ENCODE measurements at places on chromosomes 7 and 10.

- peak; percentile 91 for DNase-seq
Observed at GRCh38 chr10:119080521-119081259, at the start of gene EIF3A. Gene EIF3A (minus strand): TSS chr10:119080817. CDS start chr10:119080676, 141 bp downstream.

DNA sequence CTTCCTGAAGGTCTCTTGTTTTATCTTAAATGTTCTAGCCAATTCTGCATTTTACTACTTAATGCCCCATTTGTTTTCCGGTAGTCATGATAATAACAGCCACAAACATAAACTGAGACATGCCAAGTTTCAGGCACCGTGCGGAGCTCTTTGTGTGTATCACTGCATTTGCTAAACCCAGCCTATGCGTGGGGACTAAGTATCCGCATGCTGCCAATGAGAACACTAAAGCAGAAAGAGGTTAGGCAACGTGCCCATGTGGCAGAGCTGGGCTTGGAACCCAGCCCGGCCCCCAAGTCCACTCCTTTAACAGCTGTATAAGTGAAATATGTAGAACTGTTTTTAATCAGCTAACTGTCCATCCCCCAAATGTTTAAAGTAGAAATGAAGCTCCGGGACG, 54.1 kb downstream of the SLIT1 start:
- no peak for DNase-seq

DNA sequence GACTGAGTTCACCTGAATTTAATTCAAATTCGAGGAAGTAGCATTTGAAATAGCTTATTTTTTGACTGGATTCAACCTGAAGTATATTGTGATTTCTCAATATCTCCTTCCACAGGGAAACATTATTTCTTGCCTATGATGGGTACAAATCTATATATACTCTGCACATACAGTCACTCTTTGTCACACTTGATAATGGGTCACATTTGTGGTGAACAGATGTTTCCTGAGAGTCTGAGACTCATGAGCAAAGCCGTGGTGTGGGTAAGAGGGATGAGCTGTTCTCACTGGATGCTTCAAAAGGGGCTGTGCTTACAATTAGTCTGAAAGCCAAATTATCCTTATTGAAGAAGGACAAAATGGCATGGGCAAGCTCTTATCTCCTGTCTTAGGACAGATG, 18.0 kb upstream of the TBXAS1 start:
- DNase-seq, result no peak

GRCh38 chr7:9719303-9719702, 1254.4 kb upstream of the PHF14 start:
- DNase-seq, result no peak

DNA sequence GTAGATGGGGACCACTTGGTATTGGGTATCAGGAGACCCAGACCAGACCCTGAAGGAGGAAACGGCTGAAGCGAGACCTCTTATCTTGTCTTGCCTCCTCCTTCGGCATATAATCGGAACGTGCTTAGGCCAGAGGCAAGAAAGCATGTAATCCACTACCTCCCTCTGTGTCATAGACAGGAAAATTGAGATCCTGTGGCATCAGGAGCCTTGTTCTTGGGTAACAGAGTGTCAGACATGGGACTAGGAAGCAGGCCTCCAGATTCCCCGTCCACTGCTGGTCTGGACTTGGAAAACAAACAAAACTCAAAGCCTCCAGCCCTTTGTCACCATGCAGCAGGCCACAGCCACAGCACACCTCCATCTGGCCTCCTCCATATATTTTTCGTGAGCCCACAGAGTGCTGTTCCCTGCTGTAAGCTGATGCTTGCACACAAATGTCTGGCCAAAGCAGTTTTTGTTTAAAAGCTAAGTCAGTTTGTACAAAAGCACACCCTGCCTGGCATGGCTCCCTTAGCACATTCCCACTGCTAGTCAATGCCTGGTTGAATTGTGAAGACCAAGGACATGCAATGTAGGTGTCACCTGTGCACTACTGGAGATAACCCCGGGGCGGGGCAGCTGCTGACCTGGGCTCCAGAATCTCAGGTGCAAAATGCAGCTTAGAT, 510.9 kb downstream of the RPS24 start:
- DNase-seq, result no peak

GRCh38 chr7:129517931-129518330, 15.6 kb downstream of the SMKR1 start:
- no peak for DNase-seq

DNA sequence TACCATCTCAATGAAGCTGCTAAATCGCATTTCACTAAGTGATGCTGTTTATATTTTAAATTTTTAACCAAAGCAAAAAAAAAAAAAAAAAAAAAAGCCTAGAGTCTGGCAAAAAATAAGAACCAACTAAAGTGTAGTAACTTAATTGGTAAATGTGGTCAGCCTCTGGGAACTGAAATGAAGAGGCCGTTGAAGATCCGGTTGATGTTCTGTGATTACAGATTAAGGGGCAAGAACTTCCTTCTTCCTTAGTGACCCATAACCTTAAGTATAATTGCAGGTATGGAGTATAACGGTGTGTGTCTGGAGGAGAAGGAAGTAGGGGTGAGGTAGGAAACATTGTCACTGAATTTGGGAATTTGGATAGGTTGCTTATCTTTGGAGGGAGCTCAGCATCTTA, 7.7 kb upstream of the SRGN start:
- DNase-seq, result no peak

- no peak for DNase-seq
Observed at GRCh38 chr7:46156853-46157252, 235.8 kb upstream of the IGFBP3 start.

DNA sequence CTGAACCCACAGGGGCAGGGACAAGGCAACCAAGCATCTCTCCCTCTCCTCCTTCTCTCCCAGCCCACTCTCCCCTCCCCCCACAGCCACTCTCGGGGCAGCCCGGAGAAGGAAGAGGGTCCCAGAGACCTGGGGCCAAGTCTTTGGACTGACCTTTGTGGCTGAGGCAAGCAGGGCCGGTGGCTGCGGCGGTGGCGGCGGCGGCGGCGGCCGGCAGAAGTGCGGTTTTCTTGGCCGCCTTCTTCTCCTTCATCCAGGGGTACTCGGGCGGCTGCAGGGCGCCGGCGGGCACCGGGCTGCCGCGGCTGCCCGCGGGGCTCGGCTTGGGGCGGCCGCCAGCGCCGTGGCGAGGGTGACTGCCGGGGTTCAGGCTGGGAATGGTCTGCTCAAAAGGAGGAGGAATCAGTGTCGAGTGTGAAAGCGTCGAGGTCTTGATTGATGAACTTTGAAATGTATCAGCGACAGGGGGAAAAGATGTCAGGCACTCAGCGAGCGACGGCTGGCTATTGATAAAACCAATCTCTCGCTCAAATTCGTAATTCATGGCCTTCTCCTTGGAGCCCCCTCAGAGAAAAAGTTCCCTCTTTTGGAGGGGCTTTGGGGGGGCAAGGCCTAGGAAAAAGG, 414 bp downstream of the HOXA2 start:
- no peak for DNase-seq

DNA sequence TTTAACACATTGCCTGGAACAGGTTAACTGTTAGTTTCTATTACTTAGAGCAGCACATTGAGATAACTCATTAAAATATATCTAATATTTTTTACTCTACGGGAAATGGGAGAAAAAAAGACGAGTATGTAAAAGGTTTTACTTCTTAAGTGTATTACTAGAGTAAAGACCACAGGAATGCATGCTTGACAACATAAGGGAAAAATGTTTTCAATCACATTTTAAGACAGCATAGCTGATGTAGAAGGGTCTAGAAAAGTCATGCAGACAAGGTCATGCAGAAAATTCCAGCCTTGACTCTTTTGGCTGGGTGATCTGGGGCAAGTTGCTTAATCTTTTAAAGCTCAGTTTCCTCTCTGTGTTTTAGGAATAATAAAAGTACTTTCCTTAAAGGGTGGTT, 806.2 kb downstream of the CNTNAP2 start:
- DNase-seq, result no peak

DNA sequence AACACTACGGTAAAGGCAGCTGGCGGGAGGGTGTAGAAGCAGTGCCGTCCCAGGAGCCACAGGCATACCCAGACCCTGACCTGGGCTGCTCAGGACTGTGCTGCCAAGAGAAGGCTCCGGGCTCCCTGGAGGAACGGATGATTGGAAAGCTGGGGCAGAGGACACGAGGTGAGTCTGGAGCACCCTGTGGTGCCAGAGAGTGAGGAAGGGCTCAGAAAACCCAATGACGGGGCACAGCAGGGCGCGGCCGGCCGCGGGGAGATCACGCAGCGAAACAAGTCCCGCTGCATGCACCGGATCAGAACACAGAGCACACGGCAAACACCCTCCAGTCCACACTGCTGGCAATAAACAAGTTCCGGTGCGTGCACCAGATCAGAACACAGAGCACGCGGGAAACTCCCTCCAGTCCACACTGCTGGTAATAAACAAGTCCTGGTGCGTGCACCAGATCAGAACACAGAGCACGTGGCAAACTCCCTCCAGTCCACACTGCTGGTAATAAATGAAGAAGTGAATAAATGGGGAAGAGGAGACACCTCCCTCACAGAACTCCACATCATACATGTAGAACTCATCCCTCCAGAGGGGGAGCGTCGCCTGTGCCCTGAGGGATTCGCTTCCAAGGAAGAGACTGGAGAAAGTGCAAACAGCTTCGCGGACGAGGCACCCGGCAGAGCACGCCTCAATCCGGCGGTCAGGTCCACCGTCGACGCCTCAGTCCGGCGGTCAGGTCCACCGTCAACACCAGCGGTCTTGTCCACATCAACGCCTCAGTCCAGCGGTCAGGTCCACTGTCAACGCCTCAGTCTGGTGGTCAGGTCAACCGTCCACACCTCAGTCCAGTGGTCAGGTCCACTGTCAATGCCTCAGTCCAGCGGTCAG, 265.0 kb downstream of the MAD1L1 start:
- DNase-seq, result no peak

DNA sequence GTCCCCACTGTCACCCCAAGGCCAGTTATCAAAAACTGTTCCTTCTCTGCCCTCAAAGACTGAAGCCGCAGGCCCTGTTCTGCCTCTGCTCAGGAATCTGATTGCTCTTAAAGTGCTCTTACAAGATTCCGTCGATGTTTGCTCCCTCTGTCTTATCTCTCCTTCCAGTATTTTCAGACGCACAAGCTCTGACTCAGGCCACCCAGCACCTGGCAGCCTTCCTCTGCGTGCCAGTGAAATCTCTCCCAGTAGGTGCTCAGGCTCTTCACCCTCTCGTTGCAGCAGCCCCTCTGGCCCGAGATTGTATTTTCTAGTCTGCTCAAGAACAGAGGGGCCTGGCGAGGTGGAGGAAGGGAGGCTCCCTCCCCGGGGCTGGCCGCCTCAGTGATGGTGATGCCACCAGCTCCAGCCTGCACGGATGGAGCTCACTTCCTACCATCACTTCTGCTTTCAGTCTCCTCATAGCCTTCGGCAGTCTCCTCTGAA, 276.2 kb downstream of the USP6NL start:
- DNase-seq, result no peak

DNA sequence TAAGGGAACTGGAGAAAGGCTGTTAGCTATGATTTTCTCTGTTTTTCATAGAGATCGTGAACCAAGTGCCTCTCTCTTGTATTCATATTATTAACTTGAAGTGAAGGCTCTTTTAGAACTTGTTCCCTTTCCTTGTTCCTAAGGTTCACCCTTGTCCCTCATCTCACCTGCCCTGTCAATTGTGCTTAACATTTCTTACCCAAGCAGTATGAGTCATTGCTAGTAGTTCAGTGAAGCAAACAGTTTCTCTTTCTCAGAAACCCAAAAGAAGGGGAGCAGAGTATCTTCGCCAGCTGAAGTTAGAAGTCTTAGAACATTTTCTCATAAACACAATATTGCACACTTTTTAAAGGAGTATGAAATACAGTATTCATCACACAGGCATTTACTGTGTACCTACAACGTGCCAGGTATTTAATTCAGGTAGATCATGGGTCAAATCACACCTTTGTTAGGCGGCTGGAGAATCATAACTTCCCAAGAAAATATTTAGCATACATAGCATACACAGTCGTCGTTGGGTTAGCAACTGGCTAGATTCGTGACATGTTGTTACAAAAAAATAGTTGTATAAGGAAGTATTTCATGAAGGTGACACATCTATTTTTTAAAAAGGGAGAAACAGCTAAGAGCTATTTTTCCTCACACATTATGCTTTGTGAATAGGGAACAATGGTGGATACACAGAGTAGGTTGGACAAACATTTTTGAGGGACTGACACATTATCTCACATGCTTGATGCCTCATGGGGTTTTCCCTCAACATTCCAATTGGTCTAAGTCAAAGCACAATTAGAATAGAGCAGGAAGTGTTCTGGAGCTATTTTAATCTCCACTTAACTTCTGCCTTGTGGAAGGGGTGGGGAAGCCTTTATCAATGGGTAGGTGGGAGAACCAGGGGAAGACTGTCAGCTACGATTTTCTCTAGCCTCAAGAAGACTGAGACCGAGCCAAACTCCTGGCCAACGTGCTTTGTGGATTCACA, 13.2 kb downstream of the HDAC9 start:
- DNase-seq, result no peak

DNA sequence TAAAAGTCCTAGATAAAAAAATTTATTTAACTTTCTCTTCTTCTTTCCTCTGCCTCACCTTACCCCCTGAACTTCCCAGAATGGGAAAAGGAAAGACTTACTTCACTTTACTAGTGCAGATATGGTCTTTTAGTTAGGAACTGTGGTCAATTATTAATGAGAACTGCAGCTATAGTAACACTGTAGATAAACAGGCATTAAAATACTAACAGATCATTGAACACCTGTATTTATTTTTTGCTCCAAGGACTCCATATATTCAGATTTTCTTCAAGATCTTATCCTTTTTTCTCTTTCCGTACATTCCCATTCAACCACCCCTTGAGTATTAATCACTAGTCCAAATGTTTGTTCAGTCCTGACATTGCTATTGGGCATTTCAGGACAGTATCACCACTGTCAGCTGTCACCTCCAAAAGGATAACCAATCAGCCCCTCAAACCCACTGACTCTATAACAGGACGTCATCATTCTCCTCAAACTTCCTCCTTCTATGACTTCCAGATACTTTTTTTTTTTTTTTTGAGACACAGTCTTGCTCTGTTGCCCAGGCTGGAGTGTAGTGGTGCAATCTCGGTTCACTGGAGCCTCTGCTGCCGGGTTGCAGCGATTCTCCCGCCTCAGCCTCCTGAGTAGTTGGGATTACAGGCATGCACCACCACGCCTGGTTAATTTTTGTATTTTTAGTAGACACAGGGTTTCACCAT, 4.2 kb downstream of the CPVL start:
- no peak for DNase-seq

GRCh38 chr10:72407471-72407870, 52.8 kb upstream of the DNAJB12 start:
- no peak for DNase-seq

- no peak for DNase-seq
Observed at GRCh38 chr7:66150471-66150870, 35.8 kb downstream of the CRCP start.

DNA sequence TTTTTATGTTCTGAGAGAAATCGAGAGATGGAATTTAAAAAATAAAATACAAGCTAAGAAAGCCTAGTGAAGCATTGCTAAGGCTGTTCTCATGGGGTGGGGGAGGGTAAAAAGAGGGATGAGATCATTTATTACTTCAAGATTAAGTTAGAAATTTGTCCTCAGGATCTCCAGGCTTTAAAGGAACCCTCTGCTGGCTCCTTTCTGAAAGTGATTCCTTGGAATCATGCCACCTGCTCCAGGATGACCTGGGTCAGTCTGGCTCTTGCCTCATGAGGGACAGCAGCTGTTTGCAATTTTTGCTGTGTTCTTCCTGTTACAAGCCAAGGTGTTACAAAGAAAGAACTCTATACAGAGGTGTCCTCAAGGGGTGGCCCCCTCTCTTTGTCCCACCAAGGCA, 69.8 kb downstream of the CDK1 start:
- DNase-seq, result no peak
